NCI-H187 treated with DMSO at 0.1 percent for 48 hours (cell line): ENCODE measurements at places on chromosomes 12 and 14.

DNA sequence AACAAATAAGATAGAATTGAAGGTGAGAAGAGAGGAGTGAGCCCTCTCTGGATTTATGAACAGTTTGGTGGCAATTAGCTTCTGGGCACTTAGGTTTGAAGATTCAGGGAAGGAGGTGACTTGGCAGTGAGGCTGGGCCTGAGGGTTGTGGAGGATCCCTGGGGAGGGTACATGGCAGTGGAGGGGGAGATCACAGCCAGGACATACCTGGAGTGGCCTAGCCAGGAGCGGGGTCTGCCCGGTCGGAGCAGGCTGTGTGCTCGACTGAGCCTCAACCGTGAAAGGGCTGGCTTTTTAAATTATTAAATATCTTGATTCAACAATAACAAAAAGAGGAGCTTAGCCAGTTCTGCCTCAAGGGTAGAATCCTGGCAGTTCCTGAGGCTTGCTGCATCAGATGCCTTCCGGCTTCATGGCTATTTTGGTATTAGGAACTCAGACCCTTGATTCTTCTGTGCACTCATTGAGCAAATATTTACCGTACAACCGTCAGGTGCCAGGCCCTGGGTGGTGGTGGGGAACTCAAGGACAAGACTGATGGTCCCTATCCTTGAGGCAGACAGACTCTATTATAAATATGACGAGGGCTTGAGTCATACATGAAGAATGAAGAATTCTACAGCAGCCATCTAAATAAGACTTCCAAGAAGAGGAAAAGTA, 73.4 kb downstream of the SPTB start:
- DNase-seq, result no peak

DNA sequence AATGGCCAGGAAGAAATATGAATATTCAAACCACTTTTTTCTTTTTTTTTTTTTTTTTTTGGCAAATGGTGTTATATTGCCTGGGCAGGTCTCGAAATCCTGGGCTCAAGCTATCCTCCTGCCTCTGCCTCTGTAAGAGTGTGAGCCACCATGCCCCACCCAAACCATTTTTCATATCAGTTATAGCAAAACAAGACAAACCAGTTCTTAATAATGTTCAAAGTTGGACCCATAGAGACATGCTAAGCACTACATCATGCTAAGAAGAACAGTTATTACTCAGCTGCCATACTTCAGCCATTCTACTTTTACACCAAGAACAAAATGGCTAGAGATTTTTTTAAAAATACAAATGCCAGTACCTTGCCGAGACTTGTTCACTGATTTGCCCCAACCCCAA, 25.5 kb downstream of the EIF2S1 start:
- no peak for DNase-seq

DNA sequence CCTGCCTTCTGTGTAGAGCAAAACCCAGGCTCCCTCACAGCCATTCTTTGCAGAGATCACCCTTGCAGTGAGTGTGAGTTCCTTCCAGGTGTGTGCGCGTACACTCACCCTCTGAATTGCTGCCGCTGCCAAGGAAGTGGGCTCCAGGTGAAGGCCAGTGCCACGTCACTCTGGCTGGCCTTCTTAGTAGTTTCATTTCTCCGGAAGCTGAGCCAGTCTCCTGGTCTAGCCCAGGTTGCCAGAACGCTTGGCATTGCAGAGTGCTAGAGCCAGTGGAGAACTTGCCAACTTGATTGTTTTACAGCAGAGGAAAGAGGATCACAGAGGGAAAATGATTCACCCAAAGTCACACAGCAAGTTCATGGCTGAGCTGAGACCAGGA, 11.0 kb downstream of the CBLN3 start:
- DNase-seq, result no peak

DNA sequence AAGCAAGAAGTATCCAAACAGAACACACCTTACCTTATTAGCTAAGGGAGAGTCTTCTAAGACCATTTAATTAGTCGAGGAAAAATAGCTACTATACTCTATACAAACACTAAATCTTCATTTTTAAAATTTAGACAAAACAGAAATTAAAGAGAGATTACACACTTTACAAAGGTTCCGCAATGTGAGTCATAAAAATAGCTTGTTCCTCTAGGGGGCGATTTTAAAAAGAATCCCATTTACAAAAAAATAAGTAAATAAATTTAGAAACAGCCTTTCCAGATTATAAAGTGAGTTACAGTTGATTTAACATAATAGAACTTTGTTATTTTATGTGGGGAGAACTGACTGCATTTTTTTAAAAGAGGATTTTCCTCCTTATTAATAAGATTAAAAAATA, 201.6 kb downstream of the PAX9 start:
- no peak for DNase-seq

DNA sequence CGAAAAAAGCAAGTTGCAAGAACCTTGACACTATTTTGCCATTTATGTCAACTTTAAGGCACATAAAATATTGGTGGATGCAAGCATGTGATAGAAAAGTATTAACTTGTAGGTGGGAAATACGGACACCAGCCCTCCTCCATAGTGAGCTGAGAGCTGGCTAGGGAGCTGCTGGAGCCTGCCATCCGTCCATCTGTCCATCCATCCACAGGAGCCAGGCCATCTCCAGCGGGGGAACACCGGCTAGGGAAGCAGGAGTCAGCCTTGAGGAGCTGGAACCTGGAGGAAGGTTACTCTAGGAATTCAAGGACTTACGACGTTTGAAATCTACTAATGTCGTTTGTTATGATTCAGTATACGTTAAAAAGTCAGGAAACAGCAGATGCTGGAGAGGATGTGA, 120.7 kb upstream of the C14orf180 start:
- no peak for DNase-seq
